ENCODE measurements at places on chromosomes 11 and 22. TPM values are rescaled to one million over a fixed set of nuclear protein-coding genes. Genes with fewer than 3 reads are reported as not detected.

The PACSIN3 gene
- total RNA-seq: 11.2 TPM

The MLC1 gene
- 0.88 TPM for total RNA-seq

The FGF19 gene
- total RNA-seq: not detected

The RNH1 gene
- total RNA-seq: 506 TPM

The OR51B5 gene
- total RNA-seq: not detected

The OR6A2 gene
- 0.59 TPM for total RNA-seq

The DYNC2H1 gene
- 82.2 TPM for total RNA-seq

The OR6T1 gene
- total RNA-seq: not detected

The OR4A16 gene
- total RNA-seq: not detected

The SYT12 gene
- total RNA-seq: 4.1 TPM

The CD151 gene
- 416 TPM for total RNA-seq

The RTN4RL2 gene
- 0.29 TPM for total RNA-seq

The MPPED1 gene
- not detected for total RNA-seq

The POU2F3 gene
- not detected for total RNA-seq

The OR9G1 gene
- not detected for total RNA-seq

The RAB6A gene
- total RNA-seq: 145 TPM

The VSTM5 gene
- 0.36 TPM for total RNA-seq

The ART1 gene
- not detected for total RNA-seq
